Neural progenitor cell (in vitro differentiated cells): ENCODE measurements at places on chromosomes 4 and X. TPM values are rescaled to one million over a fixed set of nuclear protein-coding genes. Genes with fewer than 3 reads are reported as not detected.

- H3K36me3 ChIP-seq = no peaks in the 10 kb centered on the region
- H3K4me1 ChIP-seq = peaks cover 10% of the 10 kb centered on the region
- no peaks in the 10 kb centered on the region for H3K27me3 ChIP-seq
- no peak for DNase-seq
These were observed 37.9 kb downstream of the RGS12 start for GRCh38 chr4:3330707-3331106.

- H3K27ac ChIP-seq = no peak overlapping the region
- H3K36me3 ChIP-seq = no peaks in the 10 kb centered on the region
- no peaks in the 10 kb centered on the region for H3K27me3 ChIP-seq
- no peaks in the 10 kb centered on the region for H3K4me1 ChIP-seq
- no peak overlapping the region for H3K4me3 ChIP-seq
These were observed 154.6 kb upstream of the FAT1 start for GRCh38 chr4:186878203-186878776.

DNA sequence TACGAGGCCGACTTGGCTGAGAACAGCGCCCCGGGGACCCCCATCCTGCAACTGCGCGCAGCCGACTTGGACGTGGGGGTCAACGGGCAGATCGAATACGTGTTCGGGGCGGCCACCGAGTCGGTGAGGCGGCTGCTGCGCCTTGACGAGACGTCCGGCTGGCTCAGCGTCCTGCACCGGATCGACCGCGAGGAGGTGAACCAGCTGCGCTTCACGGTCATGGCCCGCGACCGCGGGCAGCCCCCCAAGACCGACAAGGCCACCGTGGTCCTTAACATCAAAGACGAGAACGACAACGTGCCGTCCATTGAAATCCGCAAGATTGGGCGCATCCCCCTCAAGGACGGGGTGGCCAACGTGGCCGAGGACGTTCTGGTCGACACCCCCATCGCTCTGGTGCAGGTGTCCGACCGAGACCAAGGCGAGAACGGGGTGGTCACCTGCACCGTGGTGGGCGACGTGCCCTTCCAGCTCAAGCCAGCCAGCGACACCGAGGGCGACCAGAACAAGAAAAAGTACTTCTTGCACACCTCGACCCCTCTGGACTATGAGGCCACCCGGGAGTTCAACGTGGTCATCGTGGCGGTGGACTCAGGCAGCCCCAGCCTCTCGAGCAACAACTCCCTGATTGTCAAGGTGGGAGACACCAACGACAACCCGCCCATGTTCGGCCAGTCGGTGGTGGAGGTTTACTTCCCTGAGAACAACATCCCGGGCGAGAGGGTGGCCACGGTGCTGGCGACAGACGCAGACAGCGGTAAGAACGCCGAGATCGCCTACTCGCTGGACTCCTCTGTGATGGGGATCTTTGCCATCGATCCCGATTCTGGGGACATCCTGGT, 2.4 kb downstream of the PCDH7 start:
- H3K27me3 ChIP-seq = peaks cover 48% of the 10 kb centered on the region
- H3K4me1 ChIP-seq = peaks cover 11% of the 10 kb centered on the region
- DNase-seq = peak; percentile 41
- no peak overlapping the region for H3K27ac ChIP-seq

The HSFX3 gene
- not detected in 2 replicates for total RNA-seq

DNA sequence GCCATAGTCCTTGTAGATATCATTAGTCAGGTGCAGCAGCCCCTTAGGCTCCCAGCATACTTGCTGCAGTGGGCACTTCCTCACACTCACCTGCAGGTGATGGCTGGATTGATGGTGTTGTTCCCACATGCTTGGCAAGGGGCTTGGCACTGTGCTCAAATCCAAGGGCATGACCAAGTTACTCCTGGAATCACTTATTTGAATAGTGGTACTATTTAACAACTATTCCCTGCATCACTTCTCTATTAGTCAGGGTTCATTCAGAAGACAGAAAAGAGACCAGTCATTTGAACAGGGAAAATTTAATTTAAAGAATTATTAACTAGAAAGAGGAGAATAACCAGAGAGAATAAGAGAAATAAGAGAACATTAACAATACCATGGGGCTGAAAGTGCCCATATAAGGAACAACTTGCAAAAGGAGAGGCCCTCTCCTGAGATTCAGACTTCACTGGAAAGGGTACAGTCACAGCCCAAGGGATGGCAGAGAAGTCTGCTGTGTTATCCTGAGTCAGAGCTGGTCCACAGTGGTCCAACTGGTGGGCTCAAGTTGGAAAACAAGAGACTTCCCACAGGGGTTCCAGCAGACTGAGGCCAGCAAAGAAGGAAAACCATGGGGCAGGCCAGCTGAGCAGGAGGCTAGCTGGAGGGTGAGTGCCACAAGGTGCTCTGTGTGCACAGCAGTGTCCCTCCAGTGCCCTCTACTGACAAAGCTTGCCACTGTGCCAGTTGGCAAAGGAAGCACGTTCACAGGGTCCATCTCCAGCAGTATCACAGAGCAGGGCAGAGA, 9.8 kb downstream of the SPP1 start:
- no peaks in the 10 kb centered on the region for H3K4me1 ChIP-seq
- H3K36me3 ChIP-seq = no peaks in the 10 kb centered on the region
- no peaks in the 10 kb centered on the region for H3K27me3 ChIP-seq
- H3K4me3 ChIP-seq = no peak overlapping the region

The PRDM8 gene
- total RNA-seq = 0.03 TPM in 1 of 2 replicates, not detected in the other

GRCh38 chrX:130539721-130540321, 138.0 kb downstream of the RBMX2 start:
- no peaks in the 10 kb centered on the region for H3K36me3 ChIP-seq
- no peak overlapping the region for H3K27ac ChIP-seq
- no peak overlapping the region for H3K4me3 ChIP-seq
- no peaks in the 10 kb centered on the region for H3K4me1 ChIP-seq

- H3K4me1 ChIP-seq = no peaks in the 10 kb centered on the region
- no peaks in the 10 kb centered on the region for H3K27me3 ChIP-seq
- no peak overlapping the region for H3K27ac ChIP-seq
- no peaks in the 10 kb centered on the region for H3K36me3 ChIP-seq
- no peak overlapping the region for H3K4me3 ChIP-seq
- no peak for DNase-seq
These were observed 108.6 kb downstream of the SMIM20 start for GRCh38 chr4:26022346-26023202.

The RASSF6 gene
- not detected in 2 replicates for total RNA-seq

- H3K27me3 ChIP-seq = no peaks in the 10 kb centered on the region
- H3K4me1 ChIP-seq = peaks cover 13% of the 10 kb centered on the region
- peak; percentile 18 for DNase-seq
- H3K4me3 ChIP-seq = no peak overlapping the region
- no peak overlapping the region for H3K27ac ChIP-seq
These were observed 21.9 kb downstream of the AP1AR start for GRCh38 chr4:112253382-112254000.

- H3K4me3 ChIP-seq = no peak overlapping the region
- H3K4me1 ChIP-seq = no peaks in the 10 kb centered on the region
- no peaks in the 10 kb centered on the region for H3K36me3 ChIP-seq
- no peak overlapping the region for H3K27ac ChIP-seq
- no peaks in the 10 kb centered on the region for H3K27me3 ChIP-seq
These were observed 18.7 kb upstream of the MAGEA10 start for GRCh38 chrX:152157042-152157441.

The IL21 gene
- not detected in 2 replicates for total RNA-seq

- no peak for DNase-seq
- no peaks in the 10 kb centered on the region for H3K36me3 ChIP-seq
- no peak overlapping the region for H3K27ac ChIP-seq
These were observed 83.4 kb downstream of the PHKA2 start for GRCh38 chrX:18900401-18900976.

The PLAC8 gene
- 0.15 TPM in 1 of 2 replicates, not detected in the other for total RNA-seq

DNA sequence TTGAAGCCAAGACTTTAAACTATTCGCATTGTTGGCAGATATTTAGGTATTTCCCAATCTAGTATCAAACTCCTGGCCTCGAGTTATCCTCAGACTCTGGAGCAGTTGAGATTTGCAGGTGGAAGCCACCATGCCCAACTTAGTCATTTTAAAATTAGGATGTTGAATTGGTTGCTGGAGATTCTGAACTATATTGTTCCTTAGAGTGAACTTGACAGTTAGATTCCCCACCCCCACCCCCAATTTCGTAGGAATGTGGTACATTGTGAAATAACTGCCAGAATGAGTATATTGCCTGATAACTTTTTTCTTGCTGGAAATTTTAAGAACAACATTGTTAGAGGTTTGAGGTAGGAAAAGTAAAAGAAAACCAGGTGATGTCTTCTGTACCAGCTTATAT, 2.3 kb downstream of the NOCT start:
- no peak overlapping the region for H3K4me3 ChIP-seq
- peaks cover 4% of the 10 kb centered on the region for H3K27me3 ChIP-seq
- no peak for DNase-seq
- peaks cover 25% of the 10 kb centered on the region for H3K4me1 ChIP-seq
- H3K36me3 ChIP-seq = no peaks in the 10 kb centered on the region
